ENCODE measurements at places on chromosomes 13 and 19. TPM values are rescaled to one million over a fixed set of nuclear protein-coding genes. Genes with fewer than 3 reads are reported as not detected.

Gene ZNF681
- 0.25 TPM for polyA plus RNA-seq

Gene HRC
- polyA plus RNA-seq = 105 TPM

Gene KIR2DL3
- not detected for polyA plus RNA-seq

Gene NTN5
- polyA plus RNA-seq = not detected

Gene CYP4F11
- 0.08 TPM for polyA plus RNA-seq

Gene TNPO2
- 28.6 TPM for polyA plus RNA-seq

Gene S1PR2
- 0.59 TPM for polyA plus RNA-seq

Gene WDR62
- 7.2 TPM for polyA plus RNA-seq
